ENCODE measurements at places on chromosomes 2 and 18.

GRCh38 chr2:95265182-95265581, 9.1 kb upstream of the PROM2 start:
- no peak for DNase-seq

DNA sequence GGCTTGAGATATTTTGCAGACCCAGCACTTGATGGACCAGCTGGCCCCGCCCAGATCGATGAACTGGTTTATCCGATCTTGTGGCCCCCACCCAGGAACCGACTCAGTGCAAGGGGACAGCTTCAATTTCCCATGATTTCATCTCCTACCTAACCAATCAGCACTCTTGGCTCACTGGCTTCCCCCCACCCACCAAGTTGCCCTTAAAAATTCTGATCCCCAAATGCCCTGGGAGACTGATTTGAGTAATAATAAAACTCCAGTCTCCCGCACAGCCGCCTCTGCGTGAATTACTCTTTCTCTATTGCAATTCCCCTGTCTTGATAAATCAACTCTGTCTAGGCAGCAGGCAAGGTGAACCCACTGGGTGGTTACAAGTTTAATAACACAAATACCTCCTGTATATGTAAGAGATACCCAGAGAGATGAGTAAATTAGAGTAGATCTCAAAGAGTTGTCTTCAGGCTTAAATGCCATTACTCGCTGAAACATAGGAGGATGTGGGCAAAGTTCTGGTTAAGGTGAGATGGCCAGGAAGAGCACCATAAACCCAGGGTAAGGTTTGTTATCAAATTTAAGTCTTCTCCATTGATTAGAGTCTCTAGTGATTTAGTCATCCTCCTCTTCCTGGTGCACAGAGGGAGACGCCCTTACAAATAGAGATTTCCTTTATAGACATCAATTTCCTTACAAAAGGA, 222.8 kb downstream of the ARL4C start:
- no peak for DNase-seq

- no peak for DNase-seq
Observed at GRCh38 chr2:227368574-227368973, 10.5 kb downstream of the TM4SF20 start.

- DNase-seq: no peak
Observed at GRCh38 chr18:45805551-45805950, 19.9 kb upstream of the SIGLEC15 start.

DNA sequence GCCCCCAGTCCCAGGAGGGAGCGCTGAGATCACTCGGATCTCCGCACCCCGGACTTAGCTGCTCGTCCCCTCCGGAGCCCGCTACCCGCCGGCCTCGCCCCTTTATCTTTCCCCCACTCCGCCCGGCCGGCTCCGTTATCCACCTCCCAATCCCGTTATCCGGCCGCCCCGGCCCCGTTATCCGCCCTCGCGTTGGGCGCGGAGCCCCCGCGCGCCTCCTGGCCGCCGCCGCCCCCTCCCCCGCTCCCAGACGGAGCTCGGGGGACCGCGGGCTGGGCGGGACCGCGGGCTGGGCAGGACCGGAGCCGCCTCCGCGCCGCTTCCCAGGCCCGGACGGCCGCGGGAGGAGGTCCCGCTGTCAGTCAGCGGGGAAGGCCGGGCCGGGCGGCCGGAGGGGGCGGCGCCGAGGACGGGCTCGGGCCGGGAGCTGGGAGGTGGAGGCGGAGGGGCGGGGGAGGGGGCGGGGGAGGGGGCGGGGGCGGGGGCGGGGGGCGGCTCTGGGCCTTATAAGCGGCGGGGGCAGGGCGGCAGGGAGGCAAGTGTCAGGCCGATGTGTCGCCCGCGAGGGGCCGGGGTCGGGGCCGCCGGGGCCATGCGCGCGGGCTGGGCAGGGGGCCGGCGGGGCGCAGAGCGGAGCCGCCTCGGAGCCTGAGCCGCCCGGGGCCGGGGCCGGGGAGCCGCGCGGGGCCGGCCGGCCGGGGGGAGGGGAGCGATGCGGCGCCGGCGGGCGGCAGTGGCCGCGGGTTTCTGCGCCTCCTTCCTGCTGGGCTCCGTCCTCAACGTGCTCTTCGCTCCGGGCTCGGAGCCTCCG, at the start of gene PKDCC:
PKDCC (plus strand) TSS at position 534 of the 811 bp plus-strand sequence; CDS start at position 713, 179 bp downstream.
- DNase-seq: no peak

GRCh38 chr2:178700922-178701342, 106.3 kb downstream of the TTN start:
- no peak for DNase-seq

- no peak for DNase-seq
Observed at GRCh38 chr2:60294901-60295635, 258.4 kb downstream of the BCL11A start.

- DNase-seq: no peak
Observed at GRCh38 chr2:11589316-11589940, 55.6 kb downstream of the GREB1 start.

DNA sequence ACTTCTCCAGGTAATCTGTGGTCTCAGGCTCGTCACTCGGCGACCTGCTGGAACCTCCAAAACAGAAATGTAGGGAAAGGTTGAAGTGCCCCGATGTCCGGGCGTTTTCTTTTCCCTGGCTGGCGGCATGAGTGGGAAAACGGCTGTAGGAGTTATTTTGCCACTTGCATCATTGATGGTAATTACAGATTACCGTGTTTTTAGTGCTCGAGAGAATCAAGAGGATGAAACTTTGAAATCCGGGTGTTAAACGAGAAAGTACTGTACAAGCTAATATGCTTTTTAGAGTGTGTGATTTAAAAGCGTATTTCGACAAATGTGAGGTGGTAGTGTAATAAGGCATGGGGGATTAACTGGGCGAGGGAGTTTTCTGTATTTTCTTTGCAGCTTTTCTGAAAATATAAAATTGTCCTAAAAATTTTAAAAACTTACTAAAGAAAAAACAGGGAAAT, 819 bp downstream of the GRHL1 start:
- DNase-seq: no peak

- no peak for DNase-seq
Observed at GRCh38 chr18:36650906-36651305, 177.9 kb downstream of the TPGS2 start.

GRCh38 chr2:9236867-9237266, 30.3 kb downstream of the ASAP2 start:
- no peak for DNase-seq

GRCh38 chr2:239262484-239263230, 138.2 kb downstream of the HDAC4 start:
- DNase-seq: no peak

DNA sequence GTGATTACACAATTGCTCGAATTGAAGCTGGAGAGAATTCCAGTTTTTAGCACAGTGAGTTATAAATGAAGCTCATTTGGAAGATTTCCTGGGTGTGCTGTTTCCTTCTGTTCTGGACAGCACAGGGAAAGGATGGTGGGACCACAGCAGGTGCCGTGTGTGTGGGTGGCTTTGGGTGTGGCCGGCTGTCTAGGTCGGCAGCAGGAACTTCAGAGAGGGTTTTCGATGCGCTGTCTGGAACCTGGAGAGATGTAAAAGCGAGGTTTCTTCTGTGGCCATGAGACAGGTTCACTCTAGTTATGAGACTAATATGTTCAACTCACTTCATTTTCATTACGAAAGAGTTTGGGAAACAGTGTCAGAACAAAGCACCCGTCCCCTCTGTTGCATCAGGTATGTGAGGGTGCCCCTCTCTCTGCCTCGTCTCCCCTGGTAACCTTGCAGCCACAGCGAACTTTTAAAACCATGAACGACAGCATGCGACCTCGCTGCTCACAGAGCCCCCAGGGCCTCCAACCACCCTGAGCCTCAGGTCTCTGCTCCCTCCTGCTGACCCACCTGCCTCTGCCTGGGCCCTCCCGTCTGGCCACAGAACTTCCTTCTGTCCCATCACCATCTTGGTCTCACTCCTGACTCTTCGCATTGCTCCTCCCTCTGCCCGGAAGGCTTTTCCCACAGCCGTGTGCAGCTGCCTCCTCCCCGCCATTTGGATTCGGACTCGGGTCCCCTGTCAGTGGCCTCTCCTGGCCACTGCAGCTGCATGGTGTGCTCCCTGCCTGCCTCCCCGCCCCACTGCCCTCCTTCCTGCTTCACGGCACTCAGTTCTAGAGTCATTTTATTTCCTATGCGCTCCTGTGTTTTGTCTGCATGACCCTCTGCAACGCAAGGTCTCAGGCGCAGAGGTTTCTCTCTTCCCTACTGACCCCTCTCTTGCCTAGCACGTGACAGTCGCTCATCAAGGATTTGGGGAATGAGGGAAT, 151.2 kb downstream of the NDUFA10 start:
- DNase-seq: no peak

DNA sequence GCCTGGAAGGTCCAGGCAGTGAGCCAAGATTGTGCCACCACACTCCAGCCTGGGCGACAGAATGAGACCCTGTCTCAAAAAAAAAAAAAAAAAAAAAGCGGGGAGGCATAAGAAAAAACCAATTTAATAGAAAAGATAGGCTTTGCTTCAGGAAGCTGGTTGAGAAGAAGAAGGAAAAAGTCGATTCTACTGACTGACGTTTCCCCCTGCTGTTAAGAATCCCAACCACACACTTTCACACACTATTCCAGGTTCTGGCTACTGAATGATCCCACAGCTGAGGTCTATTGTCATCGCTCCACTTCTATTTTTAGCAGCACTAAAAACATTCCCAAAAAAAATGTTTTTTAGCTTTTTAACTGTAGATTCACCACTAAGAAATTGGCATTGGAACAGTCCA, 6.7 kb upstream of the CHCHD5 start:
- DNase-seq: no peak

GRCh38 chr2:229873123-229873581, 48.7 kb downstream of the TRIP12 start:
- DNase-seq: no peak

GRCh38 chr2:54586494-54586893, 130.4 kb downstream of the SPTBN1 start:
- no peak for DNase-seq

GRCh38 chr2:57546478-57546877, 500.1 kb upstream of the VRK2 start:
- no peak for DNase-seq

DNA sequence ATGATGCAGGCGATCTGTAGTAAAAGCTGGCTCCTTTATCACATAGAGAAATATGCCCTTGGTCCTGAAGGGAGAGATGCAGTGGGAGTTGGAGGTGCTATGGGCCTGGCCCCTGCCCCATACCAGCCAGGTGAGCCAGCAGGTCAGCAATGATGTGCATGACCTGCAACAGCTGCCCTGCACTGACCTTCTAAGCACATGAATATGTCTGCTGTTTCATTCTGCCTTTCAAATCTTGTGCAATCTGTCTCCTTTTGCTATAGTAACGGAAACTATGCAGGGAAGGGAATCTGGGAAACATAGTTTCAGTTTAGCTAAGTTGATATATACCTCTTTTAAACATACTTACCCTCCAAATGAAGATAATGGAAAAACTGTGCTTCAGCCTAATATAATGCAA, 235.2 kb downstream of the TDRD15 start:
- DNase-seq: no peak

GRCh38 chr18:44701227-44701626, 20.5 kb downstream of the SETBP1 start:
- no peak for DNase-seq

DNA sequence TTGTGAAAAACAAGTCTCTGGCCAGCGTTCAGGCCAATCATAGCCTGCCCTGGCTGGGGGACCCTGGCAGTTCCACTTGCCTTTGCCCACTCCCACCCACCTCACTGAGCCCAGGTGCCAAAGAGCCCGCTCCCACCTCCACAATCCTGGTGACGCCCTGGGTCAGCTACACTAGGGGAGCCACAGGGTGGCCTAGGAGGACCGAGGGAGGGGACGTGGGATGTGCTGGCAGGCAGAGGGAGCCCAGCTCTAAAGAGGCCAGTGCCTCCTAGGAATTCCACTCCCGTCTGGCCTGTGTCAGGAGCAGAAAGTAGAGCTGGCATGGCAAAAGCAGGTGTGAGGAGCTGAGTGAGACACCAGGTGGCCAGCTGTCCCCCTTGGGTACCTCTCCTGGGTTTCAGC, 49.3 kb downstream of the TNS1 start:
- DNase-seq: no peak

DNA sequence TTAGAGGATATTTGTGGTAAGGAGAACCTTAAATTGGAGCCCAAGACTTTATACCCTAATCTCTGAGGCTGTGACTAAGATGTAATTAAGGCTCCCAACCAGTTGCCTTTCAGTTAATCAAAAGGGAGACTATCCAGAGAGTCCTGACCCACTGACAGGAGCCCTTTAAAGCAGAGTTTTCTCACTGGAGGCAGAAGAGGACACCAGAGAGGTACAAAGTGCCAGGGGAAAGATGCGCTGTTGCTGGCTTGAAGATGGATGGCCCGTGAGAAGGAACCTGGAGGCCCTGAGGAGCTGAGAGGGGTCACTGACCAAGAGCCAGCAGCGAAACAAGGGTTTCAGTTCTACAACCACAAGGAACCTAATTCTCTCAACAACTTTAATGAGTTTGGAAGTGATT, 137.3 kb downstream of the TMEM131 start:
- no peak for DNase-seq

- DNase-seq: no peak
Observed at GRCh38 chr2:204268458-204268857, 276.8 kb upstream of the PARD3B start.

- no peak for DNase-seq
Observed at GRCh38 chr18:9418047-9418690, 57.1 kb upstream of the RALBP1 start.

- peak; percentile 29 for DNase-seq
Observed at GRCh38 chr2:61471905-61472805, 1.3 kb upstream of the USP34 start.

GRCh38 chr2:241390301-241391206, 34.5 kb downstream of the FARP2 start:
- no peak for DNase-seq

GRCh38 chr18:36432880-36433555, 135.5 kb downstream of the FHOD3 start:
- no peak for DNase-seq

- DNase-seq: no peak
Observed at GRCh38 chr2:99496021-99496420, 6.2 kb upstream of the REV1 start.

- DNase-seq: no peak
Observed at GRCh38 chr2:54469484-54470053, 13.4 kb downstream of the SPTBN1 start.

DNA sequence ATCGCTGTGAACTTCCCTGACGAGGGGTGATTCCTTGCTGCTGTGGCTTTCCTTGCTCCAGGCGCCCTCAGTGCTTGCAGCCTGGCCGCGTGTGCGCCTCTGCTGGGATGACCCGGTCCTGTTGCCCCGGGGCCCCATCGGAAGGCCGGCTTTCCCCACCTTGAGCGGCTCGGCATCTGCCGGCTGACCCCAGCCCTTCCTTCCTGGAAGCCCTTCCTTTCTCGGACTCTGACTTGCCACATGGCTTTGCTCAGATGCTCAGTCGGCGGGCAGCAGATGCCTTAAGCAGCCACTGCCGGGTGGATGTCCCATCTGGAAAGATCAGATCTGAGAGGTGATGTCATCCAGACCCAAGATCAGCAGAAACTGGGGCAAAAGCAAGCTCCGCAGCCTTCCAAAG, 100.5 kb upstream of the ODC1 start:
- no peak for DNase-seq

DNA sequence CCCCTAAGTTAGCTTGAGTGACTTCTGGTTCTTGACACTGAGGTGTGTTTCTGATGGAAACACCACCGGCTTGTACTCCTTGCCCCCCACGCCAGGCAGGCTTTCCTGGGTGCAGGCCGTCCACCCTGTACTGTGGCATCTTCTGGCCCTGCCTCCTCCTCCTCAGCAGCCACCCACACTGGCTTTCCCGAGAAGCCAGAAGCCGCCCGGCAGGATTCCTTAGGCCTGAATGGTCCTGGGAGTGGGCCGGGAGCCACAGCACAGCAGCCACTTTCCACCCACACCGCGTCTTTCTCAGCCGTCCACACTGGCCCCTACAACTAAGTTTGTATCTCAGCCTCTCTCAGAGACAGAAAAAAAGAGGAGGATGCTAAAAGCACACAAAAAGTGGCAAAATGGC, 2.1 kb upstream of the HSBP1L1 start:
- DNase-seq: no peak

- no peak for DNase-seq
Observed at GRCh38 chr18:65749841-65750240, 971 bp upstream of the CDH7 start.

Data from NCI-H1105 (cell line).